ENCODE measurements at places on chromosomes 1 and 21.
A peak's percentile ranks its signal among the peaks of the same experiment; 100 is the strongest.

- DNase-seq = no peak
These were observed 156.2 kb upstream of the SPAG17 start for GRCh38 chr1:118340928-118341910.

GRCh38 chr1:22721122-22721873 is 10.7 kb downstream of the EPHB2 start:
- DNase-seq = no peak

DNA sequence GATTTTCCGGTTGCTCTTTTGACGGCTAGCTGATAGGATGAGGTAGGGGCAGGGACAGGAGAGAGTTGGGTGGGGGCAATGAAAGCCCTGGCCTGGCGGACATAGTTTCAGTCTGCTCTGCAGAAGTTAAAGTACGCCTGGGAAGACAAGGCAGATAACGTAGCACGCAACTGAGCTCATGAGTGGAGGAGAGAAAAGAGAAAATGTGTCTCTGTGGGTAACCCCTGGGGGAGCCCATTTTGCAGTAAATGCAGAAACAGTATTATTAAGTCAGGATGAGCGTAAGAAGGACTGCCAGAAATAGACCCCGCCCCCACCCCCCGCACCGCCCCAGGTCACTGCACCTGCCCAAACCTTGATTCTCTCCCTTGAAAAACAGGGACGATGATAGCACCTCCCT is 51.7 kb upstream of the TARBP1 start:
- DNase-seq = no peak

GRCh38 chr1:112704934-112705627 is 1.8 kb downstream of the RHOC start:
- DNase-seq = peak; percentile 86

DNA sequence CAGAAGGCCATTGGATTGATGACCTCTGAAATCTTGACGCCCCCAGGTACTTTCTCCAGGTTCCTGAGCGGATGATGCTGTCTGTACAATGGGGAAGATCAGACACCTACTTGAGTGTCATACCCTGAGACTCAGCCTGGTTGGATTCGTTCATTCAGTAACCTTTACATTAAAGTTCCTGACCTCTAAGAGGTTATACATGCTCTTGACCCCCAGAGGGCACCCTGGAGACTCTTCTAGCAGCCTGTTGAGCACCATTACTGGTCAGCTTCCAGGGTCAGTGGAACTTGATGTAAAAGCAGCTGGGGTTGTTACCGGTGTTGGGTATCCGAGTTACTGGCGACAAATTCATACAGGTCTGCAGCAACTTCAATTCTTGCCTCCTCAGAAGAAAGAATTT is 114.3 kb upstream of the ZNF678 start:
- peak; percentile 20 for DNase-seq

GRCh38 chr1:159877695-159878444 is 15.4 kb upstream of the VSIG8 start:
- no peak for DNase-seq

DNA sequence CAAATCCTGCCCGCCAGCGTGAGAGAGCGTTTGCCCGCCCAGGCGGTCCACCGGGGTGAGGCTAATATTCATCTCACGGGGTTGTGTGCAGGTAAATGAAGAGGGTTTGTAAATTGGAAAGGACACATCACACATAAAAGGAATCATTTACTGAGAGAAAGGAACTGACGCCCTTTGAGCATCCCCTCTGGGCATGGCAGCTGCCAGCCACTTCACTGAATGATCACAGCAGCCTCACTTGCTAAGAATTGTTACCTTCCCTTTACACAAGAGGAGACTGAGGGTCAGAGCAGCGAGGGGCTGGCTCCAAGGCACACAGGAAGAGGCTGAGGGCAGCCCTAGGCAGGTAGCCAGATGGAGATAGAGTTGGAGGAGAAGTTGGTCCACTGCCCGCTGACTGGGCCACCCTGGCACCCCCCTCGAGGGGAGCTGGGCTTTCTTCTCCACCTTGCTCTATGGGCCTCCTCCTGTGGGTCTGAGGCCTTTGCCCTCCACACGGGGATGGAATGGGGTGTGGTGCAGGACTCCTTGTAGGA is 96.0 kb downstream of the FOXD2 start:
- DNase-seq = no peak

GRCh38 chr1:246265481-246265880 is 241.6 kb downstream of the SMYD3 start:
- DNase-seq = no peak

GRCh38 chr1:232221802-232222499 is 408.0 kb downstream of the SIPA1L2 start:
- no peak for DNase-seq

GRCh38 chr1:22177354-22178003 is 34.6 kb upstream of the WNT4 start:
- no peak for DNase-seq

GRCh38 chr1:52569449-52570210 is 16.7 kb upstream of the TUT4 start:
- no peak for DNase-seq

- peak; percentile 29 for DNase-seq
These were observed 67.5 kb downstream of the SDC3 start for GRCh38 chr1:30840904-30841598.

- no peak for DNase-seq
These were observed 442.7 kb downstream of the PTBP2 start for GRCh38 chr1:97164276-97164639.

- no peak for DNase-seq
These were observed 255.1 kb downstream of the NFIA start for GRCh38 chr1:61337441-61337951.

DNA sequence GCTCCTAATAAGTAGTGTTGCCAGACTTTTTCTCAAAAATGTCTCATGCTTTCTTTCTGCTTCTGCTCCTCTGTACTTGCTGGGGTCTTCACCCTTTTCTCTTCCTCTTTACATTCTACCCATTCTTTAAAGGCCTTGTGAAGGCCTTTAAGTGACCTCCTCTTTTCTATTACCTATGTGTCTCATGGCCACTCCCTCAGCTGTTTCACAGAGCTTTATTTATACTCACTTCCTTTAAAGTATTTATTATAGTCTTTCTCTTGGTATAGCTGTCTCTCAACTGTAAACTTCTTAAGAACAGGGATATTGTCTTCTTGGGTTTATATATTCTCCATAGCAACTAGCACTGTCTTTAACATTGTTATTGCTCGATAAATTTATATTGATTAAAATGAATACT is 792 bp downstream of the GOLPH3L start:
- no peak for DNase-seq

DNA sequence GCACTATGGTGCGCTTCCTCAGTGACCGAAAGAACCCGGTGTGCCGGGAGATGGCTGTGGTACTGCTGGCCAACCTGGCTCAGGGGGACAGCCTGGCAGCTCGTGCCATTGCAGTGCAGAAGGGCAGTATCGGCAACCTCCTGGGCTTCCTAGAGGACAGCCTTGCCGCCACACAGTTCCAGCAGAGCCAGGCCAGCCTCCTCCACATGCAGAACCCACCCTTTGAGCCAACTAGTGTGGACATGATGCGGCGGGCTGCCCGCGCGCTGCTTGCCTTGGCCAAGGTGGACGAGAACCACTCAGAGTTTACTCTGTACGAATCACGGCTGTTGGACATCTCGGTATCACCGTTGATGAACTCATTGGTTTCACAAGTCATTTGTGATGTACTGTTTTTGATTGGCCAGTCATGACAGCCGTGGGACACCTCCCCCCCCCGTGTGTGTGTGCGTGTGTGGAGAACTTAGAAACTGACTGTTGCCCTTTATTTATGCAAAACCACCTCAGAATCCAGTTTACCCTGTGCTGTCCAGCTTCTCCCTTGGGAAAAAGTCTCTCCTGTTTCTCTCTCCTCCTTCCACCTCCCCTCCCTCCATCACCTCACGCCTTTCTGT is 7.3 kb upstream of the PIGV start:
- no peak for DNase-seq

GRCh38 chr1:53294567-53294966 is 33.3 kb downstream of the LRP8 start:
- DNase-seq = no peak

- no peak for DNase-seq
These were observed 50.8 kb downstream of the PIK3R3 start for GRCh38 chr1:46081619-46082018.

- peak; percentile 85 for DNase-seq
These were observed 68.0 kb upstream of the WDR26 start for GRCh38 chr1:224502459-224503160.

- no peak for DNase-seq
These were observed 62.7 kb upstream of the ATP1B1 start for GRCh38 chr1:169043823-169044222.

DNA sequence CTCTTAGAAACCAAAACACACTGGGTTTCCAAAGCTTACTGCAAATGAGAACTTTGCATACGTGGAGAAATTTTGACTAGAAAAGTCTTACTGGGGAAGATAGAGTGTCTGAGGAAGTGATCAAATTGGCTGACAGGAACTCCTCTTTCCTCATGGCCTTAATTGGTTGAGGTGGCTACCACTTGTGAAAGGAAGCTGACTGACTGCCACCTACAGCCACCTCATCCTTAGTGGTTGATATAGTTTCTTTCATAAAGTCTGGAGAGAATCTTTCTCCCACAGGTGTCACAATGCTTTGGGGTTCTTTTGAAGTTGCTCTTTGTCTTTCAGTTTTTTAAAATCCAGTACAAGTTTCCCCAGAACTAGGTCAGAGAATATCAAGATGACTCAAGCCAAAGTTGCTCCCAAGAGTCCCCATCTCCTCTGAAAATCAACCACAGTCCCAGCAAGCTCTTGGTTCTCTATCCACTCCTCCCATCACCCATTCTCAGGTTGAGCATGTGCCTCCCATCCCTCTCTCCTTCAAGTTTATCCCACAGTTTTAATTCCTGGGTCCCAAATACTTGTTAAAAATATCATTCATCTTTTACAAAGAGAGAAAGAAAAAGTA is 43.3 kb downstream of the GPR88 start:
- no peak for DNase-seq

GRCh38 chr21:34732388-34732821 is 63.6 kb downstream of the CLIC6 start:
- DNase-seq = no peak

GRCh38 chr1:96927125-96927524 is 205.5 kb downstream of the PTBP2 start:
- DNase-seq = no peak

DNA sequence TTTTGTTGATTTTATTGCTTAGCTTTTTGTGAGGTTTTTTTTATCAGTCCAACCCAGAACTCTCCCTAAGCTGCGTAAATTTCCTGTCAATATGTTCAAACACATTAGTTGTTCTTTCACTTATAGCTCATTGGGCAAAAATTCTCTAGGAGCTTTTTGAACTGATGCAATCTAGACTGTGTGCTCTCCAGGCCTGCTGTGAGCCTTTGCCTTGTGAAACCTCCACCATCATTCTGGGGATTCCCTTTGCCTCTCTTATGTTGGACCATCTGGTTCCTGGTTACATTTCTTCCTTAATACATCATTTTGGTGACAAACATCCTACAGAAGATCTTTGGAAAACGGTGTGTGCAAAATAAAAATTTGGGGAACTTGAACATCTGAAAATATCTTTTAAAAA is 247.2 kb downstream of the LRRC7 start:
- DNase-seq = no peak

- no peak for DNase-seq
These were observed 135.5 kb downstream of the ESRRG start for GRCh38 chr1:216587715-216588114.
